ENCODE measurements at places on chromosomes 7 and 10. TPM values are rescaled to one million over a fixed set of nuclear protein-coding genes. Genes with fewer than 3 reads are reported as not detected.

- H3K27ac ChIP-seq: no peak overlapping the region
- no peak for DNase-seq
- H3K27me3 ChIP-seq: peaks cover 10% of the 10 kb centered on the region
These were observed 838 bp upstream of the DLX6 start for GRCh38 chr7:97004247-97005182.

- no peak overlapping the region for H3K4me3 ChIP-seq
- no peak for DNase-seq
- no peak overlapping the region for H3K27ac ChIP-seq
- no peaks in the 10 kb centered on the region for H3K27me3 ChIP-seq
- H3K4me1 ChIP-seq: peaks cover 24% of the 10 kb centered on the region
These were observed 247.0 kb downstream of the TRIL start for GRCh38 chr7:28711114-28711513.

GRCh38 chr7:94039368-94040035, 35.3 kb upstream of the BET1 start:
- H3K4me1 ChIP-seq: no peaks in the 10 kb centered on the region
- no peak overlapping the region for H3K4me3 ChIP-seq
- H3K27ac ChIP-seq: no peak overlapping the region
- no peak for DNase-seq

DNA sequence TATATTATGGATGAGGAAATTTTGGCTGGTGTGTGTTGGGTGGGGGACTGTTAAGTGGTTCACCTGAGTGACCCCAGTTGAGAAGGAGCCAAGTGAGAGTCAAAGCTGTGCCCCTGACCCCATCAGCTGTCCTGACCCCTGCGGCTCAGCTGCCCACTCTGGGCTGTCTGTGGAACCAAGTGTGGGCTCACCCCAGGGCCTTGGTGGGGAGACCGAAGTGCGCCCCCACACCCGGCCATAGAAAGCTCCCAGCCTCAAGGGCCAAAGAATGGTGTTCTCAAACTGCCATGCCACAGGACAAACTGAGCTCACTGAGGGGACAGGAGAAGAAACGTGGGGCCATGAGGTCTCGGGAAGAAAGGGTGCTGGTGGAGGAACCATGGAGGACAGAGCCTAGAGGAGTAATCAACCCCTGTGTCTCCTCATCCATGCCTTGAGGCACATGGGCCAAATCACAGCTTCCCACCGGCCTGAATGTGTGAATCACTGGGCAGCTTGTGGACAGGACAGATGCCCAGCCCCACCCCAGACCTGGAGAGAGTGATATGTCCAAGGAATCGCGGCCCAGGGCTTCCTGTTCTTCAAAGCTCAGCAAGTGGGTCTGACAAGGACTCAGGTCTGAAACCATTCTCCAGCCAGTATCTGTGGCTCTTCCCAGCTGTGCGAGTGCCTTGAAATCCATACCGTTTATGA, 86.2 kb upstream of the CACUL1 start:
- H3K36me3 ChIP-seq: no peaks in the 10 kb centered on the region
- no peak overlapping the region for H3K27ac ChIP-seq
- H3K4me1 ChIP-seq: peaks cover 6% of the 10 kb centered on the region
- DNase-seq: no peak

DNA sequence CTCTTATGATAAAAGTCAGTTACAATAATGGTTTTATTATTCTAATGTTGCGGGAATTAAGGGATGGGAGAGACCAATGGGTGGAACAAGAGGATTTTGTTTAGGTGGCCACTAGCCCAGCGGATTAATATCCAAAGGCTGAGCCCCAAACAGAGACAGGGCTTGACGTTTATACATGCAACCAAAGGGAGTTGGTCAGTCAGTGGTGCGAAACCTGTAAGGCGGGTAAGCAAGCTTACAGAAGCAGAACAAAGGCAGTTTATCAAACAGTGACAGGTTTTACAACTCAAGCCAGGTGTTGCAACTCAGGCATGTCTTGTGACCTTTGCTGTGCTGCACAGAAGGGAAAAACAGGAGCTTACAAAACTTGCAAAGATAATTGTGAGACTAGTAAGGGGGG, 622.9 kb upstream of the MBL2 start:
- no peaks in the 10 kb centered on the region for H3K4me1 ChIP-seq
- DNase-seq: no peak
- H3K4me3 ChIP-seq: no peak overlapping the region
- no peak overlapping the region for H3K27ac ChIP-seq

- H3K4me3 ChIP-seq: no peak overlapping the region
- H3K27me3 ChIP-seq: no peaks in the 10 kb centered on the region
- H3K27ac ChIP-seq: no peak overlapping the region
- DNase-seq: no peak
- no peaks in the 10 kb centered on the region for H3K36me3 ChIP-seq
These were observed 563.6 kb upstream of the SEMA3D start for GRCh38 chr7:85750454-85750949.

GRCh38 chr10:121205625-121206024, 354.5 kb downstream of the WDR11 start:
- H3K4me3 ChIP-seq: no peak overlapping the region
- no peak overlapping the region for H3K27ac ChIP-seq
- H3K27me3 ChIP-seq: no peaks in the 10 kb centered on the region
- no peak for DNase-seq
- no peaks in the 10 kb centered on the region for H3K4me1 ChIP-seq

- H3K4me1 ChIP-seq: no peaks in the 10 kb centered on the region
- DNase-seq: no peak
- no peak overlapping the region for H3K4me3 ChIP-seq
- no peaks in the 10 kb centered on the region for H3K27me3 ChIP-seq
- no peaks in the 10 kb centered on the region for H3K36me3 ChIP-seq
These were observed 80.2 kb downstream of the VWDE start for GRCh38 chr7:12323415-12323814.

GRCh38 chr7:94933256-94933990, 26.0 kb downstream of the PPP1R9A start:
- DNase-seq: no peak
- H3K4me1 ChIP-seq: no peaks in the 10 kb centered on the region
- H3K27ac ChIP-seq: no peak overlapping the region
- H3K4me3 ChIP-seq: no peak overlapping the region

- no peak overlapping the region for H3K4me3 ChIP-seq
- no peak overlapping the region for H3K27ac ChIP-seq
- no peak for DNase-seq
- no peaks in the 10 kb centered on the region for H3K4me1 ChIP-seq
- no peaks in the 10 kb centered on the region for H3K36me3 ChIP-seq
These were observed 49.7 kb downstream of the CDK1 start for GRCh38 chr10:60827791-60828488.

- no peak overlapping the region for H3K4me3 ChIP-seq
- DNase-seq: no peak
- no peaks in the 10 kb centered on the region for H3K27me3 ChIP-seq
- no peaks in the 10 kb centered on the region for H3K4me1 ChIP-seq
- H3K36me3 ChIP-seq: no peaks in the 10 kb centered on the region
These were observed 9.2 kb downstream of the TBXAS1 start for GRCh38 chr7:139838276-139838675.

DNA sequence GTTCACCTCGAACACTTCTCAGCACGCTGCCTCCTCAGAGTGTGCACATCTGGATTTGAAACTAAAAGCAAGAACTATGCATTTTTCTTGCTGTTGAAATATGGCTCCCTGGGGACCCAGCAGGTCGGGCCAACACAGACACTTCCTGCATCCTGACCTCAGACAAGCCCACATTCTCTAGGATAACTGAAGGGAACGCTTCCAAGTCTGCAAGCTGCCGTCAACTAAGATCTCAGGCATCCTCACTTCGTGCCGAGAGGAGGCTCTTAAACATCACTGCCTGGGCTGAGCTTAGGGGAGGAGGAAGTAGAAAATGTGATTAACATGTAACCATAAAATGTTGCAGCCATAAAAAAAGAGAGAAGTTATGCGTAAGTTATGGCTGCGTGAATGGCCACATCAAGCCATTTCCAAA, 65.5 kb downstream of the PYROXD2 start:
- H3K4me1 ChIP-seq: peaks cover 30% of the 10 kb centered on the region
- H3K36me3 ChIP-seq: no peaks in the 10 kb centered on the region
- DNase-seq: peak; percentile 96
- H3K27ac ChIP-seq: no peak overlapping the region
- no peaks in the 10 kb centered on the region for H3K27me3 ChIP-seq
- H3K4me3 ChIP-seq: no peak overlapping the region

- H3K27me3 ChIP-seq: no peaks in the 10 kb centered on the region
- peaks cover 36% of the 10 kb centered on the region for H3K4me1 ChIP-seq
- H3K36me3 ChIP-seq: no peaks in the 10 kb centered on the region
- H3K4me3 ChIP-seq: peak within 1 kb of the TSS; percentile 88
- peak within 1 kb of the TSS; percentile 99 for H3K27ac ChIP-seq
These were observed at the start of gene IFIT5 for GRCh38 chr10:89414146-89414878. Gene IFIT5, plus strand, starts transcription at chr10:89414568. Its CDS starts 231 bp downstream, at chr10:89414799.

DNA sequence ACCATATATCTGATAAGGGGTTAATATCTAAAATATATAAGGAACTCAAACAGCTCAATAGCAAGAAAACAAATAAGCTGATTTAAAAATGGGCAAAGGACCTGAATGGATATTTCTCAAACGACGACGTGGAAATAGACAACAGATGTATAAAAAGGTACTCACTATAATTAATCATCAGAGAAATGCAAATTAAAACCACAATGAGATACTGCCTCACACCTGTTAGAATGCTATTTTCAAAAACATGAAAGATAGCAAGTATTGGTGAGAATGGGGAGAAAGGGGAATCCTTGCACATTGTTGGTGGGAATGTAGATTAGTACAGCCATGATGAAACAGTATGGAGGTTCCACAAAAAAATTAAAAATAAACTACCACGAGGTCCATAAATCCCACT, 163.2 kb downstream of the DKK1 start:
- DNase-seq: no peak
- H3K27me3 ChIP-seq: no peaks in the 10 kb centered on the region
- no peak overlapping the region for H3K27ac ChIP-seq

DNA sequence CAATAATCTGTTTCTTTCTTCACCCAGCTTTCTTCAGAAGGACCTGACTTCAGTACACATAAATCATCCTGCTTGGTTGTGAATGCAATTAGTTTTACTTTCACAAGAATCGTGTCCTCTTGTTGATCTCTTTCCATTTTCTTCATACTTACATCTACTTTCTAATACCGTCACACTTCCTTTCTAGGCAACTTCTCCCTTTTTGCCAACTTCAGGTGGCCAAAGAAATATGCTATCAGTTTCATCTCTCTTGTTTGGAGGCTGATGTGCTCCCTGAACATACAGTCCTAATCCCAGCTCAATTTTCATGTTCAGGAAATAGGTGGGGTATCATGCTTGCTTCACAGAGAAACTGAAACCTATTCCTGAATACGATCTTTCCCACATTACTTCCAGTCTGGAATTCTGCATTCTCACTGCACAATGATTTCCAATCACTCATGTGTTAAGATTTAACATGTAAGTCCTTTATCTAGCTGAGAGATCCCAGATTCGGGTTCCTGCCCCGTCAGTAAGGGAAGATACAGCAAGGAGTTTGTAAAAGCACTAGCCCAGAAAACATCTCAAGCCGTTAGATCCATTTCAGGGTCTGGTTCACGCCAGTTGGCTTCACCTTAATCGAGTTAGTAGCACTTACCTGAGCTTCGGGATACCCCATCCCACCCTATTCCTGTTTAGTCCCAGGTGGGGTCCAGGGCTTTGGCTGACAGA, 994 bp downstream of the SLC25A28 start:
- H3K4me1 ChIP-seq: peaks cover 50% of the 10 kb centered on the region
- DNase-seq: no peak
- no peaks in the 10 kb centered on the region for H3K36me3 ChIP-seq

- no peak overlapping the region for H3K27ac ChIP-seq
- no peak overlapping the region for H3K4me3 ChIP-seq
- H3K4me1 ChIP-seq: no peaks in the 10 kb centered on the region
- H3K27me3 ChIP-seq: no peaks in the 10 kb centered on the region
- no peaks in the 10 kb centered on the region for H3K36me3 ChIP-seq
These were observed 50.0 kb upstream of the ZNF716 start for GRCh38 chr7:57399972-57400371.

GRCh38 chr7:73539709-73540108, 17.6 kb upstream of the BAZ1B start:
- no peak overlapping the region for H3K27ac ChIP-seq
- H3K4me1 ChIP-seq: no peaks in the 10 kb centered on the region
- no peak for DNase-seq

The FAM237B gene
- not detected for total RNA-seq

The ACTR3C gene
- 24.1 TPM for total RNA-seq

The LBX1 gene
- not detected for total RNA-seq

The KIAA1217 gene
- total RNA-seq: 54.3 TPM

The AGBL3 gene
- 4.9 TPM for total RNA-seq

The FIS1 gene
- total RNA-seq: 204 TPM

The SLC13A1 gene
- not detected for total RNA-seq

The COBL gene
- total RNA-seq: 9.3 TPM

The PANK1 gene
- total RNA-seq: 10.3 TPM

The SPDYE5 gene
- total RNA-seq: not detected

The FGFBP3 gene
- total RNA-seq: 0.74 TPM
